ENCODE measurements at places on chromosomes 12 and 14.

- DNase-seq, result no peak
Measured at GRCh38 chr12:115543269-115543668, 734.2 kb downstream of the MED13L start.

GRCh38 chr12:27902651-27903050 is 69.9 kb downstream of the PTHLH start:
- DNase-seq, result no peak

DNA sequence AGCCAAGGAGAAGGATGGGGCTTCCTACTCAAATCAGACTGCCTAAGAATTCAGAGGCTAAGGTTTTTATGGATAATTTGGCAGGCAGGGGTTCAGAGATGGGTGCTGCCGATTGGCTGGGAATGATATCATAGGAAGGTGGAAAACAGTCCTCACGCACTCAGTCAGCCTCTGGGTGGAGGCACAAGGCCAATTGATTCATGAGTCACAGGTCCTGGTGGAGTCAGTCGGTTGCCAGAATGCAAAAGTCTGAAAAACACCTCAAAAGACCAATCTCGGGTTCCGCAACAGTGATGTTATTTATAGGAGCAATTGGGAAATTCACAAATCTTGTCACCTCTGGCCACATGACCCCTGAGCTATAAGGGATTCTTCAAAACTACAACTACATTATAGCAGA is 105.5 kb downstream of the GXYLT1 start:
- DNase-seq, result no peak

GRCh38 chr12:19671695-19672094 is 232.4 kb downstream of the AEBP2 start:
- DNase-seq, result peak; percentile 27

DNA sequence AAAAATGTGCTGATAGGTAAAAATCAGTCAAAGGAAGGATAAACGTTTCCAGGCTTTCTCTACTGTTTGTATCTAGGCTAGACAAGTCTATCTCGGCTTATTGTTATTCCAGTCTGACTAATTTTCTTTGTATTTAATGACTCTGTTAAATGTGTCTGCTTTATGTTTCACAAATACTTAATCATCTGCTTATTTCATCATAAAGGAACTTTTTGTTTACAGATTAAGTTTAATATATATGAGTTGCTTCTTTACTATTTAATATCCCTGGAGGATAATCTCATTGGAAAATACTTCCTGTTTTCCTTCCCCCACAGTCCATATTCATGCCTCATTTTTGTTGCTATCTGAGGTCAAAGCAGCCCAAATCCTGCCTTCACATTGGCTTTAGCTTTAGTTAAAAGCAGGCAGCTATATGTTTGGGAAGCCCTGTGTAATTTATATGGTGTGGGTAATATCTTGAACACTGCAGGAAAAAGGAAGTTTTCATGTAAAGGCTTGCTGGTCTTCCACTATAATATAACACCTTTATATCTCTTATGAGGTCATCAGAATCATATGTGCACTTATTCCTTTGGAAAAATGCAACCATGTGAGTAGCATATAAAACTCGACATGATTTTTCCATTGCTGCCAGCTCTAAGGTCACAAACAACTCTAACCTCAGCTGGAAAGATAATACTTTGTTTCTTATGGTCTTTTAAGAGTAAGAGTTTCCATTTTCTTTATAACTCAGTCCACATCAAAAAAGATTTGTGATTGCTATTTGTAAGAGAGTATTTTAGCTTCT is 76.8 kb downstream of the ALX1 start:
- no peak for DNase-seq

- DNase-seq, result peak; percentile 58
Measured at GRCh38 chr12:82329508-82329907, 28.7 kb downstream of the CCDC59 start.

- no peak for DNase-seq
Measured at GRCh38 chr12:109110988-109111495, 5.3 kb upstream of the ACACB start.

DNA sequence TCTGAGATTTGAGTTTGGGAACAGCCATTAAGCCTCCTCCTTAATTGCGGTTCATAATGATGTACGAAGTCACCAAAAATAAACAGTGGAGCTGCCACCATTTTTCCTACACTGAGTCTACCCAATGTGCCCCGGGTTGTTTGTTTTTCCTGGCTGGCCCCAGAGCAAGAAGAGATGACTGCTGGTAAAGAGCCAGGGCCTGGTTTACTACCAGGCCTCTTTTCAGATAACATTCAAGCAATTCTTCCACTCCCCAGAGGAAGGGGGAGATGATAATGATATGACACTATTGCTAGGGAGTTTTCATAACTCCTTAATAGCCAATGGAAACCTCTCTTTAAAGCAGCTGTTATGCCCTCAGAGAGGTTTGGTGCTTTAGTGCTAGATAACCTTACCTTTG is 42.3 kb downstream of the BRAP start:
- no peak for DNase-seq

DNA sequence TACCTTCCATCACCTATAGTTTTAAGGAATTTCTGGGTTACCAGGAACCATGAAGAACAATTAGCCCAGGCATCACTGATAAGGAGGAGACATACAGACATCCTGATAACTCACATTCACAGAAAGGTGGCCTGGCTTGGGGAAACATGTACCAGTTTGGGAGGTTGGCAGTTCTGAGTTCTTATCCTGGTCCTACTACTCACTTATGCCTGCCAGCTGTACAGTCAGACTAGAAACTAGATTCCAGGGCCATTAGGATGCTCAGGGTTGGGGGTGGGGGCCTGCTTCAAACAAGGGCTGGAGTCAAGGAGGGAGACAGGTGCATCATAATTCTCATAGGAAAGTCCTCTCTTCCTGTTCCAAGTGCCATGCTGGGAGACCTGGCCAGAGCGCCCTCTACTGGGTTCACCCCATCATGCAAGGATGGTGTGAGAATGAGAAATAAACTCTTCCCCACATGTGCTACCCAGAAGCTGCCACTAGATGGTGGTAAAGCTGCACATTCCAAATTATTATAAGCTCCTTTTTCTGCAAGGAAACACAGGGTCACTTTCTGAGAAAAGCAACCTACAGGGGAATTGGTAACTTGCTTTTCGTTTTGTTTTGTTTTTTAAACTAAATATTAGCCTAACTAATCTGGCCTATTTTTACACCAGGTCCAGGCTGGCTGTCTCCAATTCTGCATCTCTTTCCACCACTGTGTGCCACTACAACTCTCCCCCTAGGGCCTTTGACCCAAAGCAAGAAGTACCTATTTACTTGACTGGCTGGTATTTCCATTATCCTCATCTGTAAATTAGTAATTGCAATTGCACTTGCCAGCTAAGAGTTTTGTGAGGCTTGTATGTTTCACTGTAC is 14.5 kb downstream of the OAS2 start:
- peak; percentile 33 for DNase-seq

- no peak for DNase-seq
Measured at GRCh38 chr12:68924546-68924945, 8.4 kb downstream of the CPM start.

- DNase-seq, result no peak
Measured at GRCh38 chr14:67167420-67168109, 21.7 kb upstream of the GARIN2 start.

GRCh38 chr14:64008016-64008415 is 155.2 kb downstream of the SYNE2 start:
- DNase-seq, result no peak

DNA sequence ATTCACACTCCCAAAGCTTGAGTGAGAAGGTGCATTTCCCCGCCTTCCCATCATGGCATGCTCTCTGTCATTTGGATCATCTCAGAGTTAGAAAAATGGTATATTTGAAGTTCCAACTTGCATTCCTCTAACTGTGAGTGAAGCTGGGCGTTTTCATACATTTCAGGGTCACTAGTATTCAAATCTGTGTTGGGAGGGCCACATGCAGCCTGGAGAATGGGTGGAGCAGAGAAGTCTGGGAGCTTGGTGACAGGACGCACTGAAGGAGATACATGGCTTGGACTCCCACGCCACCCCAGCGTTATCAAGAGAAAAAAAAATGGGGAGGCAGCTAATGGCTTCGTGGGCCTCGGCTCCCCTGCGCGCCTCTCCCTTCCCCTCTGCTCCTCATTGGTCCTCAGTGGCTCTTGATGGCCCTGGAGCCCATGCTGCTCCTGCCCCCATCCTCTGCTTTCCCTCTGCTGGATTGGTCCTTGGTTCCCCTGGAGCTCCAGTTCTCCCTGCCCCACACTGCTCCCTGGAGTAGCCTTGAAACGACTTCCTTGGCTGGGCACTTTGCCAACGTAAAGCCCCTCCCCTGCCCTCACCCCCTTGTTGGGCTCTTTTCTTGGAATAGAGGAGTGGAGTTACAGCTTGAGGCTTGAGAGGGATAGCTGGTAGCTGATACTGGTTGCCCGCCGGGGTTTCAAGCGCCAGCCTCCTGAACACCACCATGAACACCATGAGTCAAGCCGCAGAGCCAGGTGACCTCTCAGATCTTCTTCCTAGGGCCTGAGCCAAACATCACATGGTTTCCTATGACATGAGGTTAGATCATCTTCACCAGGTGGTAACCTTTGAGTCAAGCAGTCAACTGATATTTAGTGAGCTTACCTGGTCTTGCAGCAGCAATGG is 139.6 kb downstream of the PRKCH start:
- no peak for DNase-seq

DNA sequence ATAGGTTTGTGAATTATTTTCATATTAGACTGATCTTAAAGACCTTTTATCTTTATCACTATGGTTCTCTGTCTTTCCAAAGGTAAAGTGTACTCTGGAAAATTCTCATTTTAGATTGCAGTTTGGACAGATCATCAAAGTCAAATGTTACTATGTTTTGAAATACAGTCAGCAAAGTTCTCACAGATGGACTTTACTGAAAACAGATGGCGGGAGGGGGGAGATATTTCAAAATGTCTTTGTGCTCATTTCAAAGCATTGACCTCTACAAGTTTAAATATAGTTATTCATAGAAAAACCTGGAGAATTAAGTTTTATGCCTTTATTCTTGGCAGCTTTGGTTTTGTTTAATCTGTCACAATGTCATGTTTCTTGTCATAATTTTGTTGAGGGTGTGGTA is 51.8 kb upstream of the LRTM2 start:
- DNase-seq, result peak; percentile 25

GRCh38 chr12:1870086-1870485 is 48.4 kb downstream of the CACNA2D4 start:
- no peak for DNase-seq

DNA sequence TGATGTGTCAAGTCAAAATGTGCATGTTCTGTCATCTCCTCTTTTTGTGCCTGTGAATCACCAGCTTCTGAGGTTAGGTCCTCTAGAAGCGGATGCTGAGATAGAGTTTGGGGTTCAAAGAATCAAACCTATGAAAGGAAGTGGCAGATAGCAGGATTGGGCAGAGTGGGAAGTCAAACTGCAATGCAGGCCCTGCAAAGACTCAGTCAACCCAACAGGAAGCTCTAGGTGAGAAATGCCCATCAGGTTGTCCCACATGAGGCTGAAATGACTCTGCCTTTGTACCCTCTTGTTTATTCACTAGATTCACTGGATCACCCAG is 4.5 kb upstream of the MIA2 start:
- DNase-seq, result no peak

- no peak for DNase-seq
Measured at GRCh38 chr12:41453409-41453808, 265.3 kb downstream of the PDZRN4 start.

GRCh38 chr12:12357719-12358461 is 1.0 kb downstream of the BORCS5 start:
- DNase-seq, result no peak

- peak; percentile 87 for DNase-seq
Measured at GRCh38 chr14:60161196-60162107, 3.7 kb downstream of the DHRS7 start.

DNA sequence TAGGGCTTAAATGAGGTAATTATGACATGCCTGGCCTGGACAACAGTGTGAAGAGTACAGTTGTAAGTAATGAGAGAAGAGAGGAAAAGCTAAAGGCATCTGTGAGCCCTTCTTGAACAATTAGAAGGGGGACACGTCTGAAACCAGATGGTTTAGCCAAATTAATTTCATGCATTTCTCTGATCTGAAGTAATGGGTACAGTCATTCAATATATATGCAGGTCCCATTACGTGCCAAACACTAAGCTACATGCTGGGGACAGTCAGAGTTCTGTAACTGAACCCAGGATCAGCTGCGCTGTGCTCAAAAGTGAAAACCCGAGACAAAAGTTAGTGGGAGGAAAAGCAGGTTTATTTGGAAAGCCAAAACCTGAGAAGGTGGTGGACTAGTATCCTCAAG is 207.2 kb upstream of the TMTC1 start:
- DNase-seq, result peak; percentile 59

GRCh38 chr14:95183532-95184412 is 26.4 kb upstream of the DICER1 start:
- no peak for DNase-seq

All from NCI-H524 treated with DMSO at 0.1 percent for 48 hours (cell line).